ENCODE measurements at places on chromosomes 2 and 18. TPM values are rescaled to one million over a fixed set of nuclear protein-coding genes. Genes with fewer than 3 reads are reported as not detected.

Gene UNC80
- total RNA-seq: not detected

Gene CFAP221
- not detected for total RNA-seq

Gene SLC4A3
- total RNA-seq: 2.1 TPM

Gene MEIS1
- 304 TPM for total RNA-seq

Gene SERPINB12
- not detected for total RNA-seq

Gene XDH
- total RNA-seq: not detected

Gene CHRND
- not detected for total RNA-seq

Gene MARCHF4
- total RNA-seq: 0.28 TPM

Gene GAD1
- 0.28 TPM for total RNA-seq

Gene SH3RF3
- total RNA-seq: 2.6 TPM

Gene CAPN14
- total RNA-seq: under 0.01 TPM

Gene DSEL
- 43.2 TPM for total RNA-seq

Gene IL1A
- total RNA-seq: 2.3 TPM

Gene RAB6D
- not detected for total RNA-seq

Gene MAPK4
- total RNA-seq: not detected

Gene HOXD4
- 0.18 TPM for total RNA-seq

Gene SERPINB3
- total RNA-seq: not detected

Gene NDUFV2
- total RNA-seq: 102 TPM

Gene ALK
- total RNA-seq: under 0.01 TPM

Gene EDAR
- not detected for total RNA-seq

Gene PRSS56
- total RNA-seq: not detected

Gene GLB1L
- total RNA-seq: 38.6 TPM
